ENCODE measurements at places on chromosomes 12 and 14. TPM values are rescaled to one million over a fixed set of nuclear protein-coding genes. Genes with fewer than 3 reads are reported as not detected.

ABCD4 gene
- total RNA-seq: 28.4 TPM

ADAM20 gene
- 0.17 TPM for total RNA-seq

HIF1A gene
- 266 TPM for total RNA-seq

NYNRIN gene
- 3.1 TPM for total RNA-seq

CLEC6A gene
- total RNA-seq: not detected
